ENCODE measurements at places on chromosomes 2 and 18.

- no peak for DNase-seq
Observed at GRCh38 chr2:28206762-28207161, 185.9 kb upstream of the FOSL2 start.

DNA sequence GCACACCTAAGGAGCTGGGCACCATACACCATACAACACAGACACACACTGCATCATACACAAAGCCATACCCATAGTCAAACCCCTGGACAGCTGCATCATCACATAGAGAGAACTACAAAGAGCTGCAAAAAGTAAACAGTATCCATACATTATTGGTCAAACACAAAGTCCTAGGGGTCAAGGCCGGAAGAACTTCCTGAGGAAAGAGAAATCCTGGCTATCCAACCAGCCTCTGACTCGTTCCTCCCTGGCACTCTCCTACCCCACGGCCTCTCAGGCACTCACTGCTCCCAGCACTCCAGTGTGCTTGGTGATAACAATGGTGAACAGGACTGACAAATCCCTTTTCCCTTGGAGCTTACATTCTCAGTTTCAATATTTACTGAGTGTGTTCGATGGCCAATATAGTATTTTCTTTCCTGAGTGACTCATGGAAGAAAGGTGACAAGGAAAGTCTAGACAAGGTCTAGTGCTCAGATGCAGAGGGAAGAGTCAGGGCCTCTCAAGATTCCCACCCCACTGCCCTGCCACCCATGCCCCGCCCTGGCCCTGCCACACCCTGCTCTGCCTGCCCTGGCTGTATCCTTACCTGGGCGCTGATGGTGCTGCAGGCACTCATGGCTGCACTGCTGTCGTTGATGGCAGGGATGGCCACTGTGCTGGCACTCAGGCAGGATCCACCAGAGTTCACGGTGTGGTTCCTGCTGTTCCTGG lies 3.4 kb downstream of the CFAP65 start:
- no peak for DNase-seq

- DNase-seq: no peak
Observed at GRCh38 chr18:75154997-75155396, 53.9 kb downstream of the PTGR3 start.

GRCh38 chr2:127606625-127607398 lies 39.1 kb upstream of the GPR17 start:
- no peak for DNase-seq

DNA sequence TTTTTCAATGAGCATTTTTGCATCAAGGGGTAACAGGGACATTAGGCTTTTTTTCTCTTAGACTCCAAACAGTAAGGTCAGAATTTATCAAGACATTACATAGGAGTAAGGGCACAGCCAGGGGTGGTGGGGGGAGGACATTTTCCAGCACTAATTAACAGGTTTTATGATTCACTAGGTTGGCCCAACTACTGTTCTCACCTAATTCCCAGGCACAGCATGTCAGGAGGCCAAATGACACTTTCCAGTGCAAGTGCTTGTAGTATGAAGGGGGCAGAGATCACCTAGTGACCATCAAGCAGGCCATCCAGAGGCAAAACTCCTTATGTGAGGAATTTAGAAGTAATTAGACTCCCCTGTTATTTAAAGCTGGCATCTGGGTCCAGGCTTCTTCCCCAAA lies 3.9 kb upstream of the MBD2 start:
- DNase-seq: no peak
